Nucleus accumbens (tissue), 56 donors: ENCODE measurements at places on chromosomes 6 and 20.
A peak's percentile ranks its signal among the peaks of the same experiment; 100 is the strongest.

- DNase-seq: no peak
These were observed 83.7 kb upstream of the ZNF322 start for GRCh38 chr6:26743157-26743821.

DNA sequence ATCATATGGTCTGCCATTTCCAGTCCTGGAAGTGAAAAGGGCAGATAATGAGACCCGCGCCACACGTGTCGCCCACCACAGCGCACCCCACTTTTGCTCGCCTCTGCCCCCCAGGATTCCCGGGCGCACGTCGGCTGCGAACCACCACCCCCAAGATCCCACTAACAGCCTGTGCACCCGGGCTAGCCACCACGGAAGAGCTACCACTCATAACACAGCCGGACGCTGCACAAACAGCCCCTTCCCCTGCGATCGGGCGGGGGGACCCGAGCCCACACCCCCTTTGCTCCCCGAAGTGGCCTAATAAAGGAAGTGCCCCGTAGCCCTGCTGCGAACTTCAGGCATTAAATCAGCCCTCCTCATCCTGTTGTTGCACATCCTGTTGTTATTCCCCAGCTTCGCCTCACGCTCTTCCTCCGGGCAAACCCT is 506 bp downstream of the CITED2 start:
- no peak for DNase-seq

- DNase-seq: no peak
These were observed 92.7 kb downstream of the PRL start for GRCh38 chr6:22204153-22204552.

DNA sequence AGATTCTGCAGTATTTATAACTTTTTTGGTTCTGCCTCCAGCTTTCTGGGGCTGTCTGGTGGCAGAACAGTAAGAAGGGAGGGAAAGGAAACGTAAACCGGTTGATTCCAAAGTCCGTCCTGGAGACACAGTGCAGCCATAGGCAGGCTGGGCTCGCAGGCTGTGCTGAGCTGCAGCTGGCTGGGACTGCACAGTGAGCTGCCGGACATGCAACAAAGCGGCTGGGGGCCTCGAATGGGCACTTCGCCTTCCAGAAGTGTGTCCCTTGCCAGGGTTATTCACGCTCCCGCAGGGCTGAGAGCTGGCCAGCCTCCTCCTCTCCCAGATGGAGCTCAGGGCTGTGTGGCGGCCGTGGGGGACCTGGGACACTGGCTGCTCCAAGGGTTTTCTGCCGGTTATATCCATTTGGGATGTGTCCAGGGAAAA is 78.1 kb upstream of the CD93 start:
- peak; percentile 39 for DNase-seq

DNA sequence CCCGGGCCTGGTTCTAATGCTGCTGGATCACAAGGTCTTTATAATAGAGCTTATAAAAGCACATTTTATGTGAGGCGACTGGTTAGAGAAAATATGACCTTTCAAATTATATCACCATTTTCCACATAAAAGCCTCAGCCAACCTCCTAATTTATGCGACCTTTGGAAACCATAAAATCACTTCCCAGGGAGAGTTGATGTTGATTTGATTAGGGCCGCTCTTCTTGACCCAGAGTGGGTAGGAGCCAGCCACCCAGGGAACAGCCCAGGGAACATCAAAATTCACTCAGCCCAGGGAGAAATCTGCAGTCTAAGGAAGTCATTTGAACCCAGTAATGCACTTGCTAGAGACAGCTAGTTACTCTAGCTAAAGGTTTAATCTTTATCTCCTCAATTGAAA is 79.8 kb upstream of the TENT5A start:
- DNase-seq: no peak

DNA sequence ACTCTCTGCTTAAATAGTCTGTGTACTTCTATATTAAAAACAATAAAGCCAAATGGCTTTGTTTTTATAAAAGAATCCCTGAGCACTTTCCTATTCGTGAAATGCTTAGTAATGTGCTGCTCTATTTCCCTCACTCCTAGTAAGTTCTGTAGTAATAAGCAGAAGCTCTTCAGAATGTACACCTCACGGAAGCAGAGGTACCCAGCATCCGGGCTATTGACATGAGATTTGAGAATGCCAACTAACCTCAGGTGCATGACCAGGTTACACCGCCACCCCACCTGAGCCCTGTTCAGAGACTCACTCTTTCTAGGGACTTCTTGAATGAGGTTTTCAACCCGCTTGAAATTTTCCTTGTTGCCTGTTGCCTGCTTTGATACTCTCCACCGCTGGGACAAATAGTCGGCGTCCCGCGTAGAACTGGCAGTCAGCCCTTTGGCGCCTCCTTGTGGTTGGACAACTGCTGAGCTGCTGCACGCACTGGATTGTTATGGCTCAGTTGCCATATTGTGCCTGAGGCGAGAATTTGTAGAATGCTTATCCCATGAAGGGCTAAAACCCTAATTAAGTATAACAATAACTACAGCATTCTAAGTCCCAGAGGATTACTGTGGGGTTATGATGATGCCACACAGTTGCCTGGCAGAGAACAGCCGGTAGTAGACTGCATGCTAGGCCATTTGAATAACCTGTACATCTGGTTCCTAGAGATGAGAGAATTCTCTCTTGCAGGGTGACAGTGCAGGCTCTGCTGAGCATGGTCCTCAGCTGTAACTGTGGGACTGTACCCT is 95.4 kb downstream of the KHDC1L start:
- DNase-seq: peak; percentile 68

DNA sequence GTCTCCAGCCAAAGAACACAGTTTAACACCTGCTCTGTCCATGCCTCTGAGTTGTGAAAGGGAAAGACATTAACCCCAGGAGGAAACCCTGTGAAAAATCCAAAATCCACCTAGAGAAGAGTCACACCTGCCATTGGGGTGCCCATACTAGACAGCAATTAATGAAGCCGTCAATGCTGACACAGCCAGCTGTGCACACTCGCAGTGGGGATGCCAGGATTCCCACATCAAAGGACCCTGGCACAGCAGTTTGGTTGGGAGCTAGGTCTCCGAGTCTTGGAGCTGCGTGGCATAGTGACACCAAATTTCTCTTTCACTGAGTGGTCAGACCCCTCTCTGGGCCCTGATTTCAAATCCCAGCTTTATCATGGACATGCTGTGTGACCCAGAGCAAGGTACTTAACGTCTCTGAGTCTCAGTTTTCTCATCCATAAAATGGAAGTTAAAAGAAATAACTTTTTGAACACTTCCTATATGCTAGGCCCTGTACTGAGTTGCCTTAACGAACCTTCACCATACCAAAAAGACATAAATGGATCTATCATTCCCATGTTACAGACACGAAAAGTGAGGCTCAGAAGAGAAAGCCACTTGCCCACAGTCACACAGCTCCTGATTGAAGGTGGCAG is 30.8 kb downstream of the BPIFB1 start:
- no peak for DNase-seq

- peak; percentile 26 for DNase-seq
These were observed 25.5 kb upstream of the KCNK16 start for GRCh38 chr6:39347906-39348585.

DNA sequence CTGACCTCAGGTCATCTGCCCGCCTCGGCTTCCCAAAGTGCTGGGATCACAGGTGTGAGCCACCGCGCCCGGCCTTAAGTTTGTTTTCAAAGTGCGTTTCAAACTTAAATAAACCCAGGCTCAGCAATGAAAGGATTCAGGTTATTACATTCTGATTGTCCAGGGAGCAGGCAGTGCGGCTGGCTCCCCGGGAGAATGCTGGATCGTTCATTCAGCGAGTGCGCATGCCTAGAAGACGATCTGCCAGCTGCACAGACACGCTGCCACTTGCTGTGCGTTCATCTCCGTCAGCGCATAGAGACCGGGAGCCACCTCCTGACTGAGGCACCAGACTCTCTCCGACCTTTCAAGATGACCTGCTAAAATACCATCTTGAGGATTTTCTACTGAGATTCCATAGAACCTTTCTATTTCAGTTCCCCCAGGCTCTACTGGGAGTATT is 163.9 kb upstream of the ZNF217 start:
- DNase-seq: no peak

DNA sequence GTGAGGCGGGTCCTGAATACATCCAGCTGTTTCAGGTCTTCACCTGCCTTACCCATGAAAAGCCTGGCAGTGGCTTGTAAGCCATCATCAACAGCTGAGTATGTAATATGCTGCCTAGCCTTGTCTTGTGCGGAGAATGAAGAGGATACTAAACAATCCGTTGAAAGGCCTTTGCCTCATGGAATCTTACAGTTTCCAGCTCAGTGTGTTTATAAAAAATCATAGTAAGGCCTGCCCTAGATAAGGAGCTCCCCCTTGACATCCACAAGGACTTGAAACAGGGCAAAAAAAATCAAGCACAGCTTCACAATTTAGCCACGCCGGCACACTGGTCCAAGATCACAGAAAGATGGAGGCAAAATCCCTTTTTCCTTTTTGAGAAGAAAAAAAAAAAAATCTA is 115.7 kb downstream of the KIF16B start:
- DNase-seq: no peak

DNA sequence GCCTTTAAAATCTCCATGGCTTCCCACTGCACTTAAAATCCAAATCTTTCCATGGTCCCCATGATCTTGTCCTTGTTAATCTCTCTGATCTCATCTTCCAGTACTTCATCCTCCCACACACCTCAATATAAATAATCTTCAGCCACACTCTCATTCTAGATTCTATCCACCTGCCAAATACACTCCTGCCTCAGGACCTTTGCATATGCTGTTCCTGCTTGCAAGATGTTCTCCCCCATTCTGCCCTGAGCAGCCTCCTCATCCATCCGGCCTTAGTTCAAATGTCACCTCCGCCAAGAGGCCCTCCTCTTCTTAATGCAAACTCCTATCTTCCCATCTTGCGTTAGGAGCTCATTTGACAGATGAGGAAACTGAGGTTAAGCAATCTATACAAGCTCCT is 77.4 kb downstream of the PREX1 start:
- no peak for DNase-seq

- DNase-seq: no peak
These were observed 14.3 kb downstream of the PCMTD2 start for GRCh38 chr20:64269604-64270411.

- DNase-seq: no peak
These were observed 3.3 kb downstream of the RNF144B start for GRCh38 chr6:18390476-18390875.

DNA sequence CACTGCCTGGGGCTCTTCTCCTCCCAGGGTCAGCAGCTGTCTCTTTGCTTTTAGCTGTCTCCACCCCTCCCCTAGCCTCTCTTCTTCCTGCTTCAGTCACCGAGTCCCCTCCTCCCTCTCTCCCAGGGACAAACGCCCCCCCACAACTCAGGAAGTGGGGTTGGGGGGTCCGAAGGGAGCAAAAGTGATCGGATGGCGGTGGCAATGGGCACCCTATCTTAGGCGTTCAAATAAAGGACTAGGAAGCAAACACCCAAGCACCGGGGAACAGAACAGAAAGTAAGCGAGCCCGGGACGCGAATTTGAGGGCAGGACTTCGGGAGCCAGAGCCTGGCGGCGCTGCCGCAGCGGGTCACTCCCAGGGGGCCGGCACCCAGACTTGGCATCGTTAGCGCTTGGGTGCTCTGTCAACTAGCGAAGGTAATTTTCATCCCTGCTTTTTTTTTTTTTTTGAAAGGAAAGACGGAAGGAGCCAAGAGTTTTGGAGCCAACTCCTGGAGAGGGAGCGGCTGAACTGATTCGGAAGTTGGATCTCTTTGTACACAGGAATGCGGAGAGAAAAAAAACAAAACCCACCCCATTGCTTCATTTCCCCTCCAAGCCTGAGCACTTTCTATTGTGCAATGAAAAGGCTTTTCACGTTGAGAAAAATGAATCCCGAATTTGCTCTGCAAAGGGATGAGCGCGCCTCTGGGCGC is 815 bp upstream of the ITPR3 start:
- no peak for DNase-seq

DNA sequence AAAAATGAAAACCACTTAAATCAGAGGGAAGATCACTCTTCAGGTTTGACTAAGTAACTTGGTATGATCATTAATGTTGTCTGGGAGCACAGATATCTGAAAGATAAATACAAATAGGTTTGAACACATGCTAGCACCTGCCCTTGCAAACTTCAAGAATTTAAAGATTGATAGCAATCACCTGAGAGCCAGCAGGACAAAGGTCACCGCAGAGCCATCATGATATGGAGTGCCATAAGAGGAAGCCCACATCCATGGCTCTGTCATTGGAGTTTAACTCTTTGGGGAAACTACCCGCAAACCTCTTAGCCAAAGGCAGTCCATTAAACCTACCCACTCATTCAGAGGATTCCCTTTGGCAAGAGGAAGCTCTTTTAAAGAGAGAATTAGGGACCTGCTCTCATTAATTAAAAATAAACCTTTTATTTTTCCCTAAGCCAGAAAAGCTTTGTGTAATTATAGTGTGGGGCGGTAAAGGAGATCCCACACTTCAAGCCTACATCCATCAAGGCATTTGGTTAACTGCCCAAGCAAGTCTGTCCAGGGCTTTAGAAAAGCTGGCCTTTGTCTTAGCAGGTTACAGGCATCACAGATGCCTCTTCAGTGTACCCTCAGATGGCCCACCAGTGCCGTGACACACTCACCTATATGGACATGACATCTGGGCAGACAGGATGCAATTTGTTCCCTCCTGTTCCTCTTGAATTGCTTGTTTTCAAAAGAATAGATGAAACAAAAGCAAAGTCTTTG is 73.0 kb downstream of the SASH1 start:
- DNase-seq: no peak

- DNase-seq: no peak
These were observed 361.9 kb downstream of the BCKDHB start for GRCh38 chr6:80468398-80468797.

GRCh38 chr6:142867355-142867801 is 77.6 kb downstream of the HIVEP2 start:
- no peak for DNase-seq

DNA sequence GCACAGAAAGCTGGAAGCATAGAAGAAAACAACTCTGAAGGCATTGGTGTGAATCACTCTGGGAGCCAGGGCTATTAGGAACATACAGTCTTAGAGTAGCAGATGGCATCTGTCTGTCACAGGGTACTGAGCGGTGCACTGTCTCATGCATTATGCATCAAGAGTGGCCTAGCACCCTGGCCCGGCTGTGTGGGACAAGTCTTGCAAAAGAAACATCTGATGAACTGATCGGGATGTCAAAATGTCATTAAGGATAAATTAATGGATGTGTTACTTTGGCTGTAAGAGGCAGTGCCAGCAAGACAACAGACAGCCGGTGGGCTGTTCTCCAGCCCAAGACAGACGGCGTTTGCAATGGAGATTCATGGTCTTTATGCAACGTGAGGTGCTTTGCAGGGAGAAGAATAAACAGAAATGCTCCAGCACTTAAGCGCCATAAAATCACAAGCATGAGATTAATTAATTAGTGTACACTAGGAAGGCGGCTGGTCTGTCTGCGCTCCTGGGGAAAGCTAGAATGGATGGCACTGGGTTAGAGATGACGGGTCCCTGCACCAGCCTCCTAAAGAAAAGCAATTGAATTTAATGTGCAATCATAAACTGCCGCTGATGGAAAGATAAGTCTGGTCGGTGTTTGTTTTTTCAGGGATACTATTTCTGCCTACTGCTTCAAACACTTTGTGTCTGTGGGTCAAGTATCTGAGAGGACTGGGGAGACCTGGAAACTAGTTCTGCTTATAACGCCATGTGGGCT is 600.6 kb upstream of the CHD6 start:
- no peak for DNase-seq
